Calu3 (cell line): ENCODE measurements at places on chromosomes 12 and 14.

DNA sequence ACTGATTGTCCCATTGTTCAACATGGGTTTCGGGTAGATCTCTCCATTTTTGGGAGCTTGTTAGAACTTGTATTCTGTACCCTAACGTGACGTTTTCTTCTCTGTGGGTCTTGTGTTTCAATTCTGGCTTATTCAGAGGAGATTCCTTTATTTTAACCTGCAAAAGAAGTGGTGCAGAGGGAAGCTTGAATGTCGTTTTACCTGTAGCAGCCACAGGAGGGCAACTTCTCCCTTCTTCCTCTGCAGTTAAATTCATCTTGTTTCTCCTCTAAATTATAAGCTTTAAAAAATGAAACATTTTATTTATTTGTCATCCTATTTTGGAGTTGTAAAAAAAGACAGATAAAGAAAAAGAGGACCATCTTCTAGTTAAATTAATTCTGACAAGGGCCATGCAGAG, 13.7 kb upstream of the CLEC4D start:
- DNase-seq, result no peak

- DNase-seq, result no peak
These were observed 237.9 kb downstream of the IPO8 start for GRCh38 chr12:30457621-30458289.

DNA sequence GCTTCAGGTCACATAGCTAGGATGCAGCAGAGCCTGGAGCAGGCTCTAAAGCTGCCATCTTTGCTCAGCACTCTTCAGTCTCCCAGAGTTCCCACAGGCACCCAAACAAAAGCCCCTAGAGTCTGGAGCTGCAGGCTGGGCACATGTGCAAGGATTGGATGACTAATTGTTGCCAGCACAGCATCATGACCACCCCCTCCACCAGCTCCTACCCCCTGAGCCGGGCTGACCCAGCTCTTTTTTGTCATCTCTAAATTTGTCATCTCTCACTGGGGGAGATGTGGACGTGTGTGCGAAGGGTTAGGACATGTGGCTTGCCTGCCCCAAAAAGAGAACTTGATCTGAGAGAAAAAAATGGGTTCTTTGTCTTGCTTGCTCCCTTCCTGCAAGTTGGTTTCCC, 4.3 kb upstream of the MMP19 start:
- DNase-seq, result no peak

DNA sequence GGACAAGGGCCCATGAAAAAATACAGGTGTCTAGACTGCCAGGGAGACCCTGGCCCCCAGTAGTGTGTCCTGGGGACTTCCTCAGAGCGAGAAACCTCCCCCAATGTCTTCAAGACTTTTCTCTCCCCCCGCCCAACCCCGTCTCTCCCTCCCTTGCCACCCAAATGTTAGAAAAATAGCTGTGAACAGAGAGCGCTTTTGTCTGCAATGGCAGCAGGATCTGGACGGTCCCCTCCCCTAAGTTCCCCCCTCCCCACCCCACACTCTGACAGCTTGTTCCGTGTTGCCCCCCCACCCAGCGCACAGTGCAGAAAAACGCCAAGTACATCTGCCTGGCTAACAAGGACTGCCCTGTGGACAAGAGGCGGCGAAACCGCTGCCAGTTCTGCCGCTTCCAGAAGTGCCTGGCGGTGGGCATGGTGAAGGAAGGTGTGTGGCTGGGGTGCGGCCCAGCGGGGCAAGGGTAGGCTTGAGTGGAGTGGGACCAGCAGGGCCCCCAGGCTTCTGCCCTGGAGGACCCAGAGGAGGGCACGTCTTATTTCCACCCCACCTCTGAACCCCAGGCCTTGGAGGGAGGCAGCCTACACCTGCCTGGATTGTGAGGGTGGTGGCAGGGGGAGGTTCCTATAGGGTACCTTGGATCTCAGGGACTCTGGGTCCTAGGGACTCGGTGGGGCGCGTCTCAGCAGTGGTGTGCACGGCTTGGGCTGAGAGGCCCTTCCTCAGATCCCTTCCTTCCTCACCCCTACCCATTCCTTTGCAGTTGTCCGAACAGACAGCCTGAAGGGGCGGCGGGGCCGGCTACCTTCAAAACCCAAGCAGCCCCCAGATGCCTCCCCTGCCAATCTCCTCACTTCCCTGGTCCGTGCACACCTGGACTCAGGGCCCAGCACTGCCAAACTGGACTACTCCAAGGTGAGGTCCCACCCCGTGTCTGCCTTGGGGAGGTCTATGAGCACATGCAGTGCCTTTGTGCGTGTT, 4.8 kb downstream of the NR4A1 start:
- DNase-seq, result no peak

DNA sequence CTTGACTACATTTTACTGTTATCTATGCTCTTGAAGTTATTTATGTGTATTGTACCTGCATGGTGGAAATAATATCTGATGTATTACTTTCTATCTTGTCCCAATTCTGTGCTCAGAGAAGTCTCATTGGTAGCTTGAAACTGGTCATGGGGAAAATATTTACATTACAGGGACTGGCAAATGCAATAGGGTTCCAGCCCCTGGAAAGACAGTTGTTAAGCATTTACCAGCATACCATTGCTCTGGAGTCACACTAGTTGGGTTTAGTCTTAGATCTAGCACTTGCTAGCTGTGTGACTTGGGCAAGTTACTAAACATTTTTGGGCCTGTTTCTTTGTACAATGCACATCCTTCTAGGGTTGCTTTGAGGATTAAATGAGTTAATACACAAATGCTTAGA, 86.3 kb upstream of the NRXN3 start:
- DNase-seq, result no peak

- DNase-seq, result no peak
These were observed 657 bp downstream of the ARHGAP9 start for GRCh38 chr12:57479043-57479375.

DNA sequence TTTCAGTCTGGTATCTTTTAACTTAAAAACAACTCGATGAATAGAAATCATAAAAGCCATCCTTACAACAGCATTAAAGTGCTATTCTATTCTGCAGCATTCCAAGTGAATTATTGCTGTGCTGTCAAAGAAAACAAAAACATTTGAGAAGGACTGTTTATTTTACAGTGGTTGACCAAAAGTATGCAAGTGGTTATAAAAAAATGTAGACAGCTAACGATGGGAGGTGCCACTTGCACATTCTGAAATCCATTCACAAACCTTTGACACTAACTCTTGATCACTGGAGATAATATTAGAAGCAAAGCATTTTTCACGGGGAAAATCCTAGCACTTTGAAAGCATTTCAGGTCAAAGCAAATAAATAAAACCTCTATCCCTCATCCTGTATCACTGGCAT, 55.6 kb downstream of the HMGA2 start:
- DNase-seq, result no peak

DNA sequence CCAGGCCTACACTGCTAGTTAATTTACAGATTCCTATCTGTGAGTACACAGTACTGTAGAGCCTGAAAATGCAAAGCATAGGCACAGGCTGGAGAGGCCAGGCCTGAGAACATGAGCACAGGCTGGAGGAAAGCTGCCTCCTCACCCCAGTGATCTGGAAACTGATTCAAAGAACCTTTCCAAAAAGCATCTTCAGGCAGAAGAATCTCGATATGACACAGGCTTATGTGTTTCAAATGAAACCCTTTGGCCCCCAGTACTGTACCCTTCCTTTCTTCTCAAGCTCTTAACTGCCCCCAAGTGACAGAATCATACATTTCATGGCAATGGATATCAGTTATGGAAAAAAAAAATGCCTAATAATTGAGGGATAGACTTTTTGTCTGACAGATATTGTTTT, 122.0 kb downstream of the KCNC2 start:
- peak; percentile 20 for DNase-seq

DNA sequence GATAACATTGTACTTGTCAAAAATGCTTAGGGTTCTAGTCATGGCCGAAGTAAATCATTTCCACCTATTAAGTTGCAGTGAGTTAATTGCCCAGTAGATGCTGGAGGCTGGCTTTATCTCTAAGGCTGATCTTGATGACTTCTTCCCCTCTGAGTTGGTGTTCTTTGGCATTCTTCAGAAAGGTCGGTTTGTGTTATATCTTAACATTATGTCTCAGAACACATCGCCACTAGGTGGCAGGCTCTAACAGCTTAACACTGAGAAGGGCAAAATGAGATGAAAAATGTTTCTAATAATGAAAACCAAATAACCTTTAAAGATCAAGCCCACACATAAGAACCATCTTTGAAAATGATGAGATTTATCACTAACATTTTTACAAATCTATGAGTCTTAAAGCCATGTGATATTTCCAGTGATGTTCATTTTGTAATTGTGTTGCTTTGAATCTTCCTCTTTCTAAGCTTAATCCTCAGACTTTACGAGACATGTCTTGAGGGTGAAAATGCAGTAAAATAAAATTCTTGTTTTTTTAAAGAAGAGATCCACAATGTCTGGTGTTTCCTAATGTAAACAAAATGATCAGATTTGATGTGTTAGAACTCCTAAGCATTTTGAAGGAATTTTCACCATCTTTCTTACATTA, 28.6 kb downstream of the SUDS3 start:
- DNase-seq, result peak; percentile 73

DNA sequence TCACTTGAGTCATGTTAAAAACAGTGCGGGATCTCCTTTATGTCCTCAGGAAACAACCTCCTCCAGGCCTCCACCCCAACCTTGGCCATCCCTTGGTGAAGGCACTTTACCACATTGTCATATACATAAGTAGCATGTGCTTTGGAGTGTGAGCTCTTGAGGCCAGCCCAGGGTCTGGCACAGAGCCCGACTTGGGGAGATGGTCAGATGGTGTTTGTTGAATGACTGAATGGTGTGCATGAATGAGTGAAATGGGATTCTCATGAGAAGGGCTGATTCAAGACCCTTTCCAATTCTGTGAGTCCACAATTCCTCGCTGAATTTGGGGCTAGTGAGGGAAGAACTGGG, 52.9 kb upstream of the DLK1 start:
- no peak for DNase-seq

DNA sequence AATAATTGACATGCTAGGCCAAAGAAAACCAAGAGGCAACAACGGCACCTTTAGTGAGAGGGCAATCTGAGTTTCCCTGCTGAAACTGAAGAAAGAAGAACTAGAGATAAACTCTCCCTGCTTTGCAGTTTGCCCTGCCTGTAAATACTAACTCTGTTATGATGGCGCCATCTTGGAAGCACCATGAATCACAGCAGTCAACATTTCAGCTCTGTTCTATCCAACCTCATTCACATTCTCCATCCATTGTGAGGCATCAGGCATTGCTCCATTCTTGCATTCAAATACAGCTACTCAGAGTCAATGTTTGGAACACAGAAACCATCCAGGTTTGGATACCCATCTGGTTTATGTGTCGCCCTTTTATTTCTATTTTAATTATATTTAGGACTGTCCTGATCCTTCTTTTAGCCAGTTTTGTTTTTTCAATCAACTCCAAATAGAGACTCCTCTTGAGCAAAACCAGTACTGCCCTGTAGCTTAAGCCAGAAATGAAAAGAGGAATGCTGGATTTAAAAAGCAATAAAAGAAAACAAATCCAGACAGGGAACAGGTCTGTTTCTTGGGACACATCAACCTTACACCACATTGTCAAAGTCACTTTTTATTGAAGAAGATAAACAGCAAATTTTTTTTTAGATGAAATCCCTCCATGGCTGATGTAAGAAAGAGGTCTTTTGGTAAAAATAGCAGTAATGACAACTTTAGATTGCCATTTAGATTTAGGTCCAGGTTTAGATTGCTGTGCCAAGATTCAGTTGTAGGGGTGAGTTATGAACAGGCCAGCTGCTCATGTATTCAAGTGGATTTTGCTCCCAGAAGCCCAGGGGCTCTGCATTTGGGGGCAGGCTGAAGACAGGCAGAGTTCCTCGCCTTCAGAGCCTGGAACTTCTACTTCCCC, 33.3 kb upstream of the PPM1A start:
- DNase-seq, result no peak

DNA sequence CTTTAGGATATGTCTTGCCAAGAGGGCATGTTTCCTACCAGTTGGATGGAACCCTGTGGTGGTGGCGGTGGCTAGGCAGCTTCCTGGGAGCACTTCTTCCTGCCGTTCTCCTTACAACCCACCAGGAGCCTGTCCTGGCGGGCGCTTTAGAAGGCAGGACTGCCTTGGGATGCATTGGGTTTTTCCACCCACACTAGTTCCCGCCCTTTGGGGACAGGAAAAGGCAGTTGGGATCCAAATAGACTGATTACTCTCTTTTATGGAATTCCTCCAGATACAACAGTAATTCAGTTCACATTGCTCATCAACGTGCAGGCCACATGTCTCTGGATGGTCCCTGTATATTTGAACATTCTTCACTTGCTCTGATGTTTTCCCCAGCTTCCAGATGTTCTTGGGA, 305.7 kb upstream of the SSTR1 start:
- DNase-seq, result no peak

GRCh38 chr12:53561590-53561953, 54.3 kb upstream of the NPFF start:
- DNase-seq, result peak; percentile 2

DNA sequence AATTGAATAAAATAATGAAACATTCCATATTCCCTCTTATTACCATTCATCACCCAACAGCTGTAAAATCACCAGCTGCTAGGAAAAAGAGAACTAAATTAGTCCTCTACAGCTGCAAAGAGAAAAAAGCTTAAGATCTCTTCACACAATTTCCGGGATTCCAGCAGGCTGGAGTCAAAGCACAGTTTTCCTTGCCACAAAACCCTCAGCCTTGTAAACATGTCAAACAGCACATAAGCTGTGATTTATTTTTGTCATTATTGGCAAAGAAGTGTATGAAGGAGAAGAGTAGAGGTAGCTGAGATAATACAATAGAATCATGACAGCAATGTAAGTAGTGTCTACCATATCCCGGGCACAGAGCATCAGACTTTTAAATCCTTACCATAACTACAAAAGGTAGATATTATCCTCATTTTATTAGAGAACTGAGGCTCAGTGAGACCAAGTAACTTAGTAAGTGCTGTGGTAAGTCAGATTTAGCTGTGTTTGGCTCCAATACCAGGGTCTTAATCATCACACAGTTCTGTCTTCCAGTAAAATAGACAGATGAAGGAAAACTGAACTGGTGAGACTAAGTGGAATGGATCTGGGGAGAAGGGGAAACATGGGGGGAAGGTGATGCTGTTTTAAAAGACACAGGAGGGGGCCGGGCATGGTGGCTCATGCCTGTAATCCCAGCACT, 57.3 kb downstream of the NTN4 start:
- DNase-seq, result no peak

DNA sequence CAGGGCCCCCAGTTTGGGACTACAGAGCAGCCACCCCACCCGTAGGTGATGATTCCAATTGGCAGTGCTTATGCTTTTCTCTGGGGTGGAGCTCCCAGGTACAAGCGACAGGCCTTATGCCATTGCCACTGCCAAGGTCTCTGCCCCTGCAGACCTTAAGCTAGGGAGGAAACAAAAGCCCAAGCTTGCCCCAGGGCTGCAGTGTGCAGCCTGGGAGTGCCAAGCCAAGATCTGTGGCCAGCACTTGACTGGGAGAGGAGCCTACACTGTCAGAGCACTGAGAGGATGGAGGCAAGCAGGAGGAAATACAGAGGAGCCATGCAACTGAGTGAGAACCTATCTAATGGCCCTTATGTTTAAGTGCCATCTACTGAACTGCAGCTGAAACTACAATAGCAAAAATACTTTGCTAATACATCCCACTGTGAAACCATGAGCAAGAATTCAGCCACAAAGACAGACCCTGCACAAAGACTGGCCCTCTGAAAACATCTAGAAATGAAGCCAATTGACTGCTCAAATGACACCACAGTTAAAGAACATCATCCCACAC, 17.7 kb upstream of the ASCL1 start:
- no peak for DNase-seq
